ENCODE measurements at places on chromosomes 5 and 9.

GRCh38 chr5:149367249-149367971, 9.6 kb downstream of the PCYOX1L start:
- DNase-seq: peak; percentile 84

DNA sequence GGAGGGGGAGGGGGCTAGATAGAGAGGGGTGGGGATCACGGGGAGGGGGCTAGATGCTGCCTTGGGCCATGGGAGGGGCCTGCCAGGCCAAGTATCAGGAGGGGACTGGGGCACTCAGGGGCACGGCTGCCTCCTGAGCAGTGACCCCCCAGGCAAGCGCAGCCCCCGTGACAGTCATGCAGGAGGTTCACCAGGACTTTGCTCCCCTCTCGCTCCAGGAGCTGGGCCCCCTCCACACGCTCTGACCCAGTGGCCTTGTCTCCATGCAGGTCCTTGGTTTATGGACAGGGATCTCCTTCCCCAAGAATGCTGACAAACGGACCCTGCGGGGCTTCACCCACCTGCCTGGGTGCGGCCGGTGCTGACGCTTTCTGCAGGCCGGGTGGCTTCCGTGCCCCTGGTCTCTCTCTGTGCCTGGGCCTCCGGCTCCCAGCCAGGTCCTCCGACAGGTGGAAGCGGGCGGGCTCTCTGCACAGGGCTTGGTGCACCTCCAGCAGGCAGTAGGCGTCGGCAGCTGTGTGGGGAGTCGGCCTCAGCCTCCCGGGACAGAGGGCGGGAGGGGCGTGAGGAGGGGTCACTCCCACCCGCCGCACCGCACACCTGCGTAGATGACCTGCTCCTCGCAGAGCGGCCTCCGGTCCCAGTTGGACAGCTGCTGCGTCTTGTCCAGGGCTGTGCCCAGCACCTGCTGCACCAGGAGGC, 46.8 kb upstream of the NRARP start:
- DNase-seq: no peak

GRCh38 chr5:107476783-107477182, 194.0 kb downstream of the EFNA5 start:
- peak; percentile 30 for DNase-seq

DNA sequence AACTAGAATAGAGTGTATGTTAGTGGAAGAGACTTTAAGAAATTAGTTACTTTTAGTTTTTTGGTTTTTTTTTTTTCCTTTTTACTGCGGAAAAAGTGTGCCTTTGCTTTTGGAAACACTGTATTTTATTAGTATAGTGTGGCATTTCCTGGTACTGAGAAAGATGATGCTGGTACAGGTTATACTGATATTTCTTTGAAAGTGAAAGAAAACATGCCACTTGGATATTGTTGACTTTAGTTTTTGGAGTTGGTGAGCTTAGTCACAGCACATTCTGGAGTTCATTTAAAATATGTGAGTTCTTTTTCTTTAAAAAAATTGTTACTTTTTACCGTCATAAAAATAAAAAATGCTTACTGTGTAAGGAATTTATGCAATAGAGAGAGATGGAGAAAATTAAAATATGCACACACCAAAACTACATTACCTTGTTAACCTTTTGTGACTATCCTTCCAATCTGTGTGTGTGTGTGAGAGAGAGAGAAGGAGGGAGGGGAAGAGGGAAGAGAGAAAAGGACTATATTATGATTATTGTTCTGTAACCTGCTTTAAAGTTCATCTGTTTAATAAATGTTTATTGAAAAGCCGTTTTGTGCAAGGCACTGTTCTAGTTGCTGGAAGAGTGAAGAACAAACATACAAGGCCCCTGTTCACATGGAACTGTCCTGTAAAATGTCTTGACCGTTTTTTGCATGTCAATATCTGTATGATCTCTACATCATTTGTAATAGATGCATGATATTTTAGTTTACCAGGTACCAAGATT, 1.9 kb downstream of the UGCG start:
- DNase-seq: no peak

GRCh38 chr9:128833696-128834095, 4.1 kb upstream of the SPOUT1 start:
- no peak for DNase-seq

DNA sequence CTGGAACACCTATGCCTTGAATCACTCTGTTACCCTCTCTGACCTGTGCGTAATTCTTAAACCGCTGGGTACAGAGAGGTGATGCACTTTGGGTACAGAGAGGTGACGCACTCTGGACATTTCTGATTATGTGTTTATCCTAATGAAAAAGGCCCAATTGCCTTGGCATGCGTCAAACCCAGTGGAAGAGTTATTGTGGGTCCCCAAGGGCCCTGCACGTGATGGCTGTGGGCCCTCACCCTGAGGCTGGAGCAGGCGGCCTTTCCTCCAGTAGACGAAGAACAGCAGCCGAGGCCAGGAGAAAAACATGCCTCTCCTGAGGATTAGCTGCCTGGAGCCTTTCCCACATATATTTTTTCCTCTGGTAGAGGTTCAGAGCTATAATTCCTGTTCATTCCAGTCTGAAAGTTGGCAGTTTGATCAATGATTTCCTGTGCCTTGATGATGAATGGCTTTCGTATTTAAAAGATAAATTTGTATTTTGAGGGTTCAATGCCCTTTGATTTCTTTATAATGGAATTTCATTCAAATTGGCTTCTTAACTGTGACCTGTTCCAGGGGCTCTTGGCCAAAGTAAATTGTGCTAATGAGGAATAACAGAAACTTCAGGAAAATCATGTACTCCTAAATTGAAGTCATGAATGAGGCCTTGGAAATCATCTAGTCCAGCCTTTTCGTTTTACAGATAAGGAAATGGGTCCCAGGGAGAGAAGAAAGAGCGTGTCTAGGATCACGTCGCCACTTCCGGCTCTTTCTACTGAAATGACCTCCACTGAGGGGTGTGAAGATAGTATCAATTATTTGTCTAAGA, 22.8 kb downstream of the ACER2 start:
- no peak for DNase-seq

DNA sequence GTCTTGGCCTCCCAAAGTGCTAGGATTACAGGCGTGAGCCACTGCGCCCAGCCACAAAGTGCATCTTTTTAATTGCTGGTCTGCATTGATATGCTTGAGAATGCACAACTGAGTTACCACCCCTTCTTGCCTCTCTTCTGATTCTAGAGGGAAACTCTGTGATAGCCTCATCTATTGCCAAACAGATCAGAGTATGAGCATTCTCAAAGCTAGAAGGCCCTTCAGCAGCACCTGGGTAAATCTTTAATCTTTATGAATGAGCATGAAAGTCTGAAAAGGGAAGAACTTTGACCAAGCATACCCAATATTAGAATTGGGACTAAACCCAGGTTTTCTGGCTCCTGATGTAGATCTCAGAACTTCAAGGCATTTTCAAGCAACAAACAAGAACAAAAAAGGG, 298.3 kb upstream of the TNC start:
- DNase-seq: peak; percentile 10

DNA sequence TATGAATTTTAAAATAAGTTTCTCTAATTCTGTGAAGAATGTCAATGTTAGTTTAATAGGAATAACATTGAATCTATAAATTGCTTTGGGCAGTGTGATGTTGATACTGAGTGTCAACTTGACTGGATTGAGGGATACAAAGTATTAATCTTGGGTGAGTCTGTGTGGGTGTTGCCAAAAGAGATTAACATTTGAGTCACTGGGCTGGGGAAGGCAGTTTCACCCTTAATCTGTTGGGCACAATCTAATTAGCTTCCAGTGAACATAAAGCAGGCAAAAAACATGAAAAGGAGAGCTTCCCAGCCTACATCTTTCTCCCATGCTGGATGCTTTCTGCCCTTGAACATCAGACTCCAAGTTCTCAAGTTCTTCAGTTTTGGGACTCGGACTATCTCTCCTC, 832.0 kb upstream of the ARRDC3 start:
- DNase-seq: no peak

DNA sequence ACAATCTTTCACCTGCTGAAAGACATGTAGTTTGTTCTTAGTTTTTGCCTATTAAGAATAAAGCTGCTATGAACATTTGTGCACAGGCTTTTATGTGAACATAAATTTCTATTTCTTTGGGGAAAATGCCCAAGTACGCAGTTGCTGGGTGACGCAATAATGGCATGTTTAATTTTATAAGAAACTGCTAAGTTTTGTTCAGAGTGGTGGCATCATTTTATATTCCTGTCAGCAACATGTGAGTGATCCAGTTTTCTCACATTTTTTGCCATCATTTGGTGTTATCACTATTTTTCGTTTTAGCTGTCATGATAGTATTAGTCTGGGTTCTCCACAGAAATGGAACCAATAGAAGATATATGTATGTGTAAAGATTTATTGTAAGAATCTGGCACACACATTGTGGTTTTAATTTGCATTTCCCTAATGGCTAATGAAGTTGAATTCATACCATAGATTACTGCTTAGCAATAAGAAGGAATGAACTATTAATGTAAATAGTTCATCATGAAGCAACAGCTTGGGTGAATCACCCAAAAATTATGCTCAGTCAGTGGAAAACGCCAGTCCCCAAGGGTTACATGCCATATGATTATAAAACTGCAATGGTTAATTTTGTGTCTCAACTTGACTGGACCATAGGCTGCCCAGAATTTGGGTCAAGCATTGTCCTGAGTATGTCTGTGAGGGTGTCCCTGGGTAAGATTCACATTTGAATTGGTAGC, 358.6 kb downstream of the MSX2 start:
- DNase-seq: no peak

GRCh38 chr9:124779368-124780059, 2.6 kb downstream of the OLFML2A start:
- DNase-seq: peak; percentile 64

DNA sequence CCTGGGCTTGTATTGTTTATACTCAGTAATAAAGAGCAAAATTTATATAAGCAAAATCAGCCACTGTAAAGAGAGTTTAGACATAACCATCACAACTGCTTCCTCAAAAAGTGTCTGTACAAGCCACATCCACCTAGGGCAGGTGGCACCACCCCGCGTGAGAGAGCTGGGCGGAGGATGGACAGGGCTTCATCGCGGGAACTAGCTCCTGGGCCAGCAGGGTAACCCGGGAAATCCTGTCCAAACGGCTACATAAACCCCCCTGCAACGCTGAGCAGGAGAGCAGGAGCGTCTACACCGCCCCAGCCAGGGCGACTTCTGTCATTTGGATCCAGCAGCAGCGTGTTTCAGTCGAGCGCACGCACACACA, 1.3 kb downstream of the SLC6A3 start:
- no peak for DNase-seq

DNA sequence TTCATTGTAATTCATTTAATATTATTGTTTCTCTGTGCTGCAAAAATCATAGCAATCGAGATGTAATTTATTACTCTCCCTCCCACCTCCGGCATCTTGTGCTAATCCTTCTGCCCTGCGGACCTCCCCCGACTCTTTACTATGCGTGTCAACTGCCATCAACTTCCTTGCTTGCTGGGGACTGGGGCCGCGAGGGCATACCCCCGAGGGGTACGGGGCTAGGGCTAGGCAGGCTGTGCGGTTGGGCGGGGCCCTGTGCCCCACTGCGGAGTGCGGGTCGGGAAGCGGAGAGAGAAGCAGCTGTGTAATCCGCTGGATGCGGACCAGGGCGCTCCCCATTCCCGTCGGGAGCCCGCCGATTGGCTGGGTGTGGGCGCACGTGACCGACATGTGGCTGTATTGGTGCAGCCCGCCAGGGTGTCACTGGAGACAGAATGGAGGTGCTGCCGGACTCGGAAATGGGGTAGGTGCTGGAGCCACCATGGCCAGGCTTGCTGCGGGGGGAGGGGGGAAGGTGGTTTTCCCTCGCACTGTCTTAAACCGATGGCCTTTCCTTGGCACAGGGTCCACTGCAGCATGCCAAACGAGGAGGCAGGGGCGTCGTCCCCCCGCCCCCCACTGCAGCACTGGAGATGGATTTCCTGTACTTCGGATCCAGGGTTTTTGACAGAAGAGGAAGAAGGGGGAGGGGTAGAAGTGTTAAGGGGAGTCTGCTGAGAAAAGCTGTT, at the start of gene APC:
TSS of gene APC (plus strand) at position 423 of the 728 bp plus-strand sequence. CDS start 17,006 bp downstream, outside the sequence.
- peak; percentile 89 for DNase-seq

DNA sequence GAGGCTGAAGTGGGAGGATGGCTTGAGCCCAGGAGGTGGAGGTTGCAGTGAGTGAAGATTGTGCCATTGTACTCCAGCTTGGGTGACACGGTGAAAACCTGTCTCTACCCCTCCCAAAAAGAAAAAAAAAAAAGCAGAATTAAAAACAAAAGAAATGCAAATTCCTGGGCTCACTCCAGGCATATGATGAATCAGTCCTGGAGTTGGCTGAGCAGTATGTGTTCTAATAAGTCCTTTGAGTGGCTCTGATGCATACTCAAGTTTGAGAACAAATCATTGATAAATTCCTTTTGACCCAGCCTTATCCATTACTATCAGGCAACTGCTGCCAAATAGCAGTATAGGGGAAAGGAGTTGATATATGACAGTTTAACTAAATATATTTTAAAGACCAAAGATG, 28.3 kb downstream of the UHRF2 start:
- DNase-seq: no peak

- no peak for DNase-seq
These were observed 6.1 kb downstream of the SUSD3 start for GRCh38 chr9:93064392-93065134.

GRCh38 chr9:86838519-86839497, 108.5 kb downstream of the GAS1 start:
- DNase-seq: no peak

DNA sequence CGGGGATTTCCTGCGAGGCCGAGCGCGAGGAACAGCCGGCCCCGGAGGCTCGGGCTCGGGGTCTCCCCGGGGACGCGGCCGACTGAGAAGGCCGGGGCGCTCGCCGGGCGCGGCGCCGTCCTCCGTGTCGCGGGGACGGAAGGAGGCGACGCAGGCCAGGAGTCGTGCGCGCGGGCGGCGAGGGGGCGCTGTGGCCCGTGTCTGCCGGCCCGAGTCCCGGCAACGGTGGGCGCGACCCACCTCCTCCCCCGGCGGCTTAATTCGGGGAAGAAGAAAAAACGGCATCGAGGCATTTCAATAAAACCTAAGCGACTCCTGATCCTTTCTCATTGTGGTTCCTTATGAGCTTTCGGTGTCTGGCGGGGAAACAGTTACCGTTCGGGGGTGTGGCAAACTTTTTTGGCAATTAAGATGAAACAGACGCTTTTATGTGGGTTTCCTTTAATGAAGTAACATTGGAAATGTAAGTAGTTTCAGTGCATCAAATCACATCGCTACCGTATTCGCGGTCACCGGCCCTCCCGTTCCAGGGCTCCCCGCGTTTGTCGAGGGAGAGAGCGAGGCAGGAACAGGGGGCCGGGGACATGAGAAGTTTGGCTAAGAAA, 3.7 kb upstream of the IRX2 start:
- DNase-seq: peak; percentile 55

- DNase-seq: no peak
These were observed 127.3 kb downstream of the NUDT12 start for GRCh38 chr5:103435136-103435889.

Measured in hepatocyte (in vitro differentiated cells).